ENCODE measurements at places on chromosomes 13 and 19.

- DNase-seq, result no peak
Measured at GRCh38 chr13:46288570-46289259, 77.0 kb downstream of the LRRC63 start.

DNA sequence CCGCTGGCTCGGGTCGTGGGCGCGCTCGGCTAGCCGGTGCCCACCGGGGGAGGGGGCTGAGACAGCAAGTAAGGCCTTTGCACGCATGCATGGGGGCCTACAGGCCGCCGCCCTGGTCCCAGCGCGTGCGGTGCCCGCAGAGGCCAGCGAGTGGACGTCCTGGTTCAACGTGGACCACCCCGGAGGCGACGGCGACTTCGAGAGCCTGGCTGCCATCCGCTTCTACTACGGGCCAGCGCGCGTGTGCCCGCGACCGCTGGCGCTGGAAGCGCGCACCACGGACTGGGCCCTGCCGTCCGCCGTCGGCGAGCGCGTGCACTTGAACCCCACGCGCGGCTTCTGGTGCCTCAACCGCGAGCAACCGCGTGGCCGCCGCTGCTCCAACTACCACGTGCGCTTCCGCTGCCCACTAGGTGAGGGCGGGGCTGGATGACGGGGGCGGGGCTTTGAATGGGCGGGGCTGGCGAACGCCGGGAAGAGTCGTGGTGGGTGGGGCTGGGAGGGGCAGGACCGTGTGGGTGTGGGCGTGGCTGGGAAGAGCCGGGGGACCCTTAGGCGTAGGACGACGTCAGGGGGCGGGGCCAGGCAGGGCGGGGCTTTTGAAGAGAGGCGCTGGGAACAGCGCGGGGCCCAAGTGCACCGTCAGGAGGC, 2.1 kb downstream of the CILP2 start:
- DNase-seq, result peak; percentile 45

DNA sequence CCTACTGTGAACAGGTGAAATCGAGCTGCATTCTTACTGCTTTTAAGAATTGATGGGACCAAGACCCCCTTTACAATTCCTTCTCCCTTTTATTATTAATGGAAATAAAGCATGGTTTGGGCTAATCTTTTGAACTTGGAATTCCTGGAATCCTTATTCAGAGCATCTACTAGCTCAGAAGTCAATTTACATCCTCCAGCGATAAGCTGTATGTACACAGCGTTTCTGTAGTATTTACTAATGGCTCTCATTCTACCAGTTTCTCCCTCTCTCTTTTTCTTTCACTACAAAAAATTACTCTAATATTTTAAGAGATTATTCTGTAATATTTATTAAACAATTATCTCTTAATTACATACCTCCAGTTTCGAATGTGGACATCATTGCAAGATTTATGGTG, 31.5 kb downstream of the FREM2 start:
- DNase-seq, result no peak

DNA sequence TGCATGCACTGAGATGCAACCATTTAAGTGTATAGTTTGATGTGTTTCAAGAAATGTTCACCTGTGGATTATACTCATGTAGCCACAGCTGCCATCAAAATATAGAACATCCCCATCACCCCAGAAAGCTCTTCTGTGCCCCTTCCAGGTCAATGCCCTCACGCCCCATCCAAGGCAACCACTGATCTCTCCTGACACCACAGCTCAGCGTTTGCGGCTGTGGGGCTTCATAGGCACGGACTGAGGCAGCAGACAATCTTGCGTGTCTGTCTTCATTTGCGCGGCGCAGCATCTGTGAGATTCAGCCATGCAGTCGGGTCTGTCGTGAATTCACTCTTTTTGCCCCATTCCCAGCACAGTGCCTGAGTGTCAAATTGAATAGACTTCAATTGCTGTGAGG, 153.8 kb upstream of the UQCRFS1 start:
- DNase-seq, result no peak
